ENCODE measurements at places on chromosomes 6 and 20.

- DNase-seq: peak; percentile 30
Measured at GRCh38 chr6:161370880-161371279, 97.0 kb upstream of the AGPAT4 start.

DNA sequence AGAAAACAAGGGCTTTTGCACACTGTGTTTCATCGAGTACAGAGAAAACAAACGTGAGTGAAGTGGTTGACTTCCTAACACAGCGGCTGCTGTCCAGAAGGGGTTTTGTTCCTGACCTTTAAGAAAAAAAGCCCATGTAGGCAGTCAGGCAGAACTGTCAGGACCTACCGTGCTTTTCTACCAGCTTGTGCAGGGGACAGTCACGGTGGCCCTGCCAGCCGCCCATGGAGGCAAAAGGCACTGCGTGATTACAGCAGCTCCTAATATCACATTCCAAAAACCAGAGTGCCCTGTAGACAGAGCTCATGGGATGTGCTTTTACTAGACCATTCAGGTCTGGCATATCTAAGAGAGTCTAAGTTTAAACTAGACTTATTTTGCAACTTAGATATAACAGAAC is 12.2 kb downstream of the TNFAIP3 start:
- no peak for DNase-seq

DNA sequence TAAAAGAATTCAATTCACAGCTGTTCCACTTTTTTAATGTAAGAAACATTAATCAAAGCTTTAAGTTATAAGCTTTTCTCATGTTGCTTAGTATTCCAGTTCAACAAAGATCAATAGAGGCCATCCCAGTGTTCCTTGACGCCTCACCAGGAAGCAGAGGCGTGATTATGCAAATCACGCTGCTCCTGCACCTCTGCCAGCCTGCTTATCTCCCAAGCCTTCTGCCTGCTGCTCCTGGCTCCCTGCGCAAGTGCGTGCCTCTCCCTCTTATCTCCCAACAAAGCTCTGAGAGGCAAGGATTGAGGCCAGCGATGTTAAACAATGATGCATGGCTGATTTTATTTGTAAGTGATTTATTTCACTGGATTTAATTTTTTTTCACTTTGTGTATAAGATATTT is 42.8 kb downstream of the INSM1 start:
- DNase-seq: no peak

GRCh38 chr6:56808871-56809359 is 146.0 kb upstream of the BEND6 start:
- DNase-seq: no peak

DNA sequence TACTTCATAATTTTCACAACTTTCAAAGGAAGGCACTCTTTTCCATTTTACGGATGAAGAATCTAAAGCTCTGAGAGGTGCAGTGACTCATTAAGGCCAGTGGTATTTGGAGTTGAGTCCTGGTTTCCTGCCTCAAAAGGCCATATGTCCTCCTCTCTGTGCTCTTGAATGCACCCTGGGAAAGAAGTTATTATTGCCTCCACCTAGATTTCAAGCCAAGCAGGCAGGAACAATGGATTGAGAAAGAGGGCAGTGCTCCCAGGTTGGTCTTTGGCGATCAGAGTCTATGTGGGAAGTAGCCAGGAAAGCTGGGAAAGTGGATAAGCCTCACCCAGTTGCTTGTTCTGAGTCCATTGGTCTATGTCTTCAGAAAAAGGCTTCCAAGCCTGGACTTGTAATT is 165.0 kb downstream of the MAFB start:
- no peak for DNase-seq

GRCh38 chr20:61117725-61118124 is 134.3 kb upstream of the CDH4 start:
- no peak for DNase-seq

DNA sequence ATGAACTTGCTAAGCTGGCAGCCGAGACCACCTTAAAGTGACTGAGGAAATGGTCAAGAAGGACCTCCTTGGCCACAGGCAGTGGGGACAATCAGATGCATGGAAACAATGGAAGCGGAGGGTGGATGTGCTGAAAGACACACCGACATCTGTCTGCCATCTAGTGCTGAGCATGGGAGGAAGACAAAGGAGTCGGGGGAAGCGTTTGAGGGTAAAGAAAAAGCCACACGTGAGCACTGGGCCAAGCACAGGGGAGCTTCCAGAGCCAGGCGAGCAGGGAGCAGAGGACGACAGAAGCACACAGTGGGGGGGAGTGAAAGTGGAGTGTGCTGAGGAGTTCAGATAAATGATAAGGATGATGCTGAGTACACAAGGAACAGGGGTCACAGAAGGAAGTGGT is 367.8 kb downstream of the ZFAND3 start:
- DNase-seq: no peak

DNA sequence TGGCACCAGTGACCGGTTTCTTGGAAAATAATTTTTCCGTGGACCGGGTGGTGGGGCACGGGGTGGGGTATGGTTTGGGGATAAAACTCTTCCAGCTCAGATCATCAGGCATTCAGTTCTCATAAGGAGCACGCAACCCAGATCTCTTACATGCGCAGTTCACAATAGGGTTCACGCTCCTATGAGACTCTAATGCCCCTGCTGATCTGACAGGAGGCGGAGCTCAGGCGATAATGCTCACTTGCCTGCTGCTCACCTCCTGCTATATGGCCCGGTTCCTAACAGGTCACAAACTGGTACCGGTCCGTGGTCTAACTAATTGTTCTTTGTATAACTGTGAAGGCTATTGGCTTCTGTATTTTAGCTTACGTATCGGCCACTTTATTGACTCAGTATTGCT is 51.7 kb downstream of the VSTM2L start:
- DNase-seq: no peak

- no peak for DNase-seq
Measured at GRCh38 chr6:137214931-137215330, 4.3 kb downstream of the IFNGR1 start.

DNA sequence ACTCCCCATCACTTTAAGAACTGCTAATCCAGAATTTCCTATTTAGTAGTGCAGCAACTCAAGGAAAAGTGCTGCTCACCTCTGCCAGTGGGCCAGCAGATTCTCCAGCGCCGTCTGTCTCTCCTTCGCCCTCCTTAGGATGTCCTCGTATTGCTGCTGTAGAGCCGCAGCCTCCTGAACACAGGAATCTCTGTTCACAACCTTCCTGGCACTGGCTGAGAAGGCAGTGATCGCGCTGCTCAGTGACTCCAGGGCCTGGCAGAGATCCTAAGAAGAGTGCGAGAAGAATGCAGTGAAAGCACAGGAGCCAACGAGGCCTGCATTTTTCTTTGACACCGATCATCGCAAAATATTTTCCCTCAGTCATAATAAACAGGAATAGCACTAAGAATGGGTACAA is 209.0 kb downstream of the SYNE1 start:
- no peak for DNase-seq

- DNase-seq: no peak
Measured at GRCh38 chr20:48826883-48827771, 672 bp downstream of the PREX1 start.

DNA sequence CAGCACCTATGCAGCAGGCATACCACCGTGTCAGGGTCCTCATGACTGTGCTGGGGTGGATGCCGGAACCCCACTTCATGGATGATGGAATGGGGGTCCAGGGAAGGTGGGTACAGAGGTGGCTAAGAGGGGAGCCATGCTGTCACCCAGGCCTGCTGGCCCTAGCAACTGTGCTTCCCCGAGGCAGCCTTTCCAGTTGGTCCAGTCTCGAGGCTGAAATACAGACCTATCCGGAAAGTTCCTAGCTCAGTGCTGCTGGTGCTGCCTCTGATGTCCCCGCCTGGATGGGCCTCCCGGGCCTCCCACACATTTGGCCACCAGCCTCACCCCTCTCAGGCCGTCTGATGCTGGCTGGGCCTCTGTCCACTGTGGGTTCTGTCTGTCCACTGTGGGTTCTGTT is 17.4 kb downstream of the SIRPA start:
- no peak for DNase-seq

DNA sequence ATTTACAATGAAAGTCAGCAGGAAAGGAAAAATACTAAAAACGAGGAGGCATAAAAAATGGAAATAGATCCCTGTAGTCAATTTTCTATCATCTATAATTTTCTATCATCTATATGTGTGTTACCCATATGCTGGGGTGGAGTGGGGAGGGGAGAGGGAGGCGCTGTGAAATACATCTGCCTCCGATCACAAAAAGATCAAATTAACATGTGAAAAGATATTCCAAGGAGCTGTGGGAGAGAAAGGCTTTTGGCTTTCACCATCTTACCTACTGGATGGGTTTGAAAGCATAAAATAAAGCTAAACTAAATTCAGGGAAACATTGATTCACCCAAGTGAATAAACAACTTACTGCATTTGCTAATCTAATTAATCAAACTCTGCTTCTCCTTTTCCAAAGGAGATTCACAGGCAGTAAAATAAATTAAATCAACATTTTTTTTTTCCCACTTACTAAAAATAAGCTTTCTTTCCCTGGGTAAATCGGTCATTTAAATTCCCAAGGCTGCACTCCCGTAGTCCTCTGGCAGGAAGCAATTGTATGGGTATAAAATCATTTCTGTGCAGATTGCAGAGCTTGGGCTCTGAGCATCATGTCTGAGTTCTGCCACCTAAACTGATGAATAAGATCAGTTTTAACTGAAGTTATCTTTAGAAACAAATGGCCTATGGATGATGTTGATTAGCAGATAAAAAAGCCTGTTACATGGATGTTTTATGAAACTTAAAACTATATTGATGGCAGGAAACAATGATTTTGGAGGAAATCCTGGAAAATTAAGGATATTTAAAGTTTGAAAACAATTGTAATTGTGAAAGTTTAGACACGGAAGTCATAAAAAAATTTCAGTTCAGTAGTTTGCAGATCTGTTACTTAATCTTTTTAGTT is 147.9 kb downstream of the SOX4 start:
- DNase-seq: no peak

GRCh38 chr20:56796345-56796744 is 167.2 kb downstream of the TFAP2C start:
- no peak for DNase-seq

Measured in breast epithelium (tissue), 4 donors.